Activated gamma-delta T cell treated with anti-CD3 and anti-CD28 coated beads, Interleukin-2, amount 50 U/mL, for 16 hours (primary cell): ENCODE measurements at places on chromosomes 11 and 22.

GRCh38 chr11:131581046-131581445, 210.6 kb downstream of the NTM start:
- DNase-seq = no peak

DNA sequence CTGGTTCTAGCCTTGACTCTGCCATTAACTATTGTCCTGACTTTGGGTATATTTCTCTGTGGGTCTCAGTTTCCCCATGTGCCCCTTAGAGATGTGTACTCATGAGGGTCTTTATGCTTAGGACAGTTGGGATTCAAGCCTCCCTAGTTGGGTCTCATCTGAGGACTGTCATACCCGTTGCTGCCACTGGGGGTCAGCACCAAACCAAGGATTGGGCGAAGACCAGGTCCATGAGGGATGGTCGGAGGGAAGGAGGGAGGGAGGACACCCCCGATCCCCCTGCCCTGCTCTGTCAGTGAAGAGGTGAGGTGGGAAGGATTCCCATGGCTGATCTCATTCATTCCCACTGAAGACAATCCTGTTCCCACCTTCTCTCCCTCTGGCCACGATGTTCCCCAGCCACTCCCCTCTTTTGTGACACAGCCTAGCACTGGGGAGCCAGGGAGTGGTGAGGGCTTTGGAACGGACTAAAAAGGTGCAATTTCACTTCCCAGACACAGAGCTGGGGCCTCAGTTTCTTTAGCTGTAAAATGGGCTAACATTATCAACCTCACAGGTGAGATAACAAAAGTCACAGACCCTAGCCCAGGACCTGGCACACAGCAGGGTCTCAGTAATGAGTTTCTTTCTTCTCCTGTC, 12.4 kb upstream of the KLHL35 start:
- peak; percentile 60 for DNase-seq

DNA sequence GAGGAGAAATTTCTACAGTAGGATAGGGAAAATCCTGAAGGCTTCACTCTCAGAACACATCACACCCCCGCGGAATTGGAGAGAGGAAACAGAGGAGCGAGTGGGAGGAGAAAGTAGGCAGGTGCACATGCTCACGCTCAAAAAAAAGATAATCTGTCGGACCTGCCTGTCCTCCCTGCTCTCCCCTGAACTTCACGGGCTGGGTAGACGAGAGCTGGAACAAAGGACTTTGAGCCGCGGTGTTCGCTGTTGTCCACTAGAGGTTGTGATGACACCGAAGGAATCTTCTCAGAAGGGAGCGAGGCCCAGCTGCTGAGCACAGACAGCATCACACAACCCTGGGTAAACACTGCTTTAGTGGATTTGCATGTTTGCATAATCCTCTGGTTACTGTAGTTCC, 5.0 kb downstream of the SEZ6L start:
- DNase-seq = no peak

- no peak for DNase-seq
Measured at GRCh38 chr22:19022755-19023154, 86.7 kb upstream of the PRODH start.

- no peak for DNase-seq
Measured at GRCh38 chr22:41638748-41639147, 17.7 kb downstream of the XRCC6 start.

DNA sequence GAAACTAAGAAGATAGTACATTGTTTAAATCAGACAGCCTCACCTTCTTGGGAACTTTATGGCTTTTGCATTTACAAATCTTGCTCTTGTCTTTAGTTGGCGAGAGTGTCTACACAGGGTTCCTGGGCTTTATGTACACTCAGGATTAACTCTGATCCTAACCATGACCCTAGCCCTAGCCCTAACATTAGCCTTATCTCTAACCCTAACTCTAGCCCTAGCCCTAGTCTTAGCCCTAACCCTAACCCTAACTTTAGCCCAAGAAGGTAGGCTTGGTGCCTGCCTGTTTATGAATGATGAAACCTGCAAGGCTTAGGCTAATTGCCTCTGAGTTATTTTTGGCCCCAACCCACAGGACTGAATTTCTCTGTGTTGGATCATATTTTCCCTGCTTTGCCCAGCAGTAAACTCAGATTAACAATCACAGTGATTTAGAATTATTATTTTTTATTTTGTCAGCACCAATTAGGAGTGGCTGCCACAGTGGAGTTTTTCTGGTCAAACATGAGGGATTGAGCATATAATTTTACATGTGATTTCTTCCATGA, 44.1 kb upstream of the OR9Q1 start:
- DNase-seq = no peak

DNA sequence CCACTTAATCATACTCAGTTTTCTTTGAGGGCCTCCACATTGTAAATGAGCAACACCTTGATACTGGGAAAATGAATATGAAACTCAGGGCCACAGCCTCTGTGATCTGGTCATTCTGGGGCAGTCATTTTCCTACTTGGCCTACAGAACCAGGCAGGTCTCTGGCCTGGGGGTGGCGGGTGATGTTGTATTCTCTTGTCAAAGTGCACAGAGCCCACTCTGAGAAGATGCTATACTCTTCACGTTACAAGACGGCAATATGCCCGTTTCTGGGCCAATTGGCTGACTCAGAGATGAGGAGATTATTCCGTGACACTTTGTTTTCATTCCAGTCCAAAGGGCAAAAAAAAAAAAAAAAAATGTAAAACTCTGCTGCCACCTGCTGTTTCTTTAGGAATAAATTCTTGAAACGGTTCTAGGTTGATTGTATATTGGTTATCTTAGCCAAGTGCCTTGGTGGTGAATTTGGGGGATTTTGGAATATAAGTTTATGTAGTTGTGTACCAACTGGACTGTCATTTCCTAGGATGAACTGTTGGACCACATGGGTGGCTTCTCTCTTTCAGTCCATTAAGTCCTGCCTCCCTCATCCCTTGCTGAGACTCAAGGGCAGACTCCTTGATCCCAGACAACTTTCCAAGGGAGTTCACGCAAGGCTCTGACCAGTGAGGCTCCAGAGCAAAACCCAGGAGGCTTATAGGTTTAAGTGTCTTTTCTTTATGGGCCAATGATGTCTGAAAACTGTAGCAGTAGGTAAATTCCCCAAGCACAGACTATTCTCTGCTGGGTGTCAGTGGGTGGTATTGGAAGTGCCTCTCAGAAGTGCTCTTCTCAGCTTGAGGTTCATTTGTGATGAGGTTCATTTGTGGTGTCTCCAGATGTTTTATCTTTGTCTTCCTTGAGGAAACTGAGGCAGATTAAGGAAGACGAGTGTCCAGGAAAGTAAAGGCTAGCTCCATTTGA, 18.2 kb downstream of the ADM start:
- peak; percentile 26 for DNase-seq

DNA sequence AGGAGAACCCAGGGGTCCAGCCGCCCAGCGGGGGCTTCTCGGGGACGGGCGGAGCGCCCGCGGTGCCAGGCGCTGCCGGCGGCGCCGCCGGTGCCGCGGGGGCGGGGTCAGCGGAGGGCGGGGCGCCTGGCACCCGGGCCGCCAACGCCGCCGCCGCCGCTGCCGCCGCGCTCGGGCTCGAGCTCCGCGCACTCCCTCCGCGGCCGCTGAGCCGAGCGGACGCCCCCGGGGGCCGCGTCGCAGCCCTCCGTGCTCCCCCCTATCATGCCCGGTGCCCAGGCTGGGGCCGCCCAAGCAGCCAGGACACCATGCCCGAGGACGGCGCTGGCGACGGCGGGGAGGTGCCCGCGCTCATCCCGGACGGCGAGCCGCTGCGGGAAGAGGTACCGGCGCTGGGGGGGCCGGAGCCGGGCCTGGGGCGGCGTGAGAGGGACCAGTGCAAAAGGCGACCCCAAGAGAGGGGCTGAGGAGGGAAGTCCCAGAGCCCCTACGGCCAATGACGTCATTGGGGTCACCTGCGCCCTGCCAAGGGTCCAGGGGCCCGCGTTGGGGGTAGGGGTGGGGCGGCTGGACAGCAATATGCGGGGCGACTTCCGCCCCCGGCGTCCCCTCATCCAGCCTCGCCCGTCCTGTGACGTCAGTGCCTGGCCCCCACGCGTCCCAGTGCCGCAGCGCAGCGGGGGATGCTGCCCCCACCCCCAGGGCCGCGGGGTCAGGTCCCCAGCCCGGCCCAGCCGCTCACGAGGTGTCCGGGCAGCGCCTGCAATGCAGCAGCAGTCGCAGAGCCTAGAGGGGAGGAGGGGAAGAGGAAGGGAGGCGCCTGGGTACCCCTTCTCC, at the start of gene TMEM151A:
TSS of gene TMEM151A (plus strand) at position 189 of the 837 bp plus-strand sequence. CDS start at position 309, 120 bp downstream.
- DNase-seq = no peak

- DNase-seq = no peak
Measured at GRCh38 chr22:28171712-28172111, 252.7 kb upstream of the PITPNB start.

GRCh38 chr11:69983897-69984438, 94.1 kb upstream of the ANO1 start:
- DNase-seq = no peak

DNA sequence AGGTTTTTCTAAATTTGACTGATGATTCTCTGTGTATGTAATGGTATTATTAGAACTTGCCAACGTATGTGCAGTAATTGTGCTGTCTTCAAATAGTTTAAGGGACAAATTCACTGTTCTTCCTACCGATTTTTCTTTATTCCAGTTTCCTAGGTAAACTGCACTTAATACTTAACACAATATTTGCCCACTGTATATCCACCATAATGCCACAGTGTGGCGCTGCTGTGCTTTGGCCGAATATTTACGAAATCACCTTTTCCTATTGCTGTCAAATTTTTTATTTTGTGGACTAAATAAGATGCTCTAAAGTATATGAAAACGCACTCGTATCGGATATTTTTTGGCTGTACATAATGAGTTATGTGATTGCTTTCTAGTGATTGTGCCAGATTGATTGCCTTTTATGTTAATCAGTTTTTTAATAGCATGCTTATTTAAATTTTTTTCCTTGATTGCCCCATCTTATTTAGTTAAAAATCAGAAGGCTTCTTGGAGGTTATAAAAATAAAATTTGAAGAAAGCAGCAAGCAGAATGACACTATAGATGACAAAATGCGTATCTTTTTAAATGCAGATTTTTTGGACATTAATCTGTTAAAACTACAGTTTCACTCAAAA, 10.5 kb downstream of the AASDHPPT start:
- peak; percentile 15 for DNase-seq

- no peak for DNase-seq
Measured at GRCh38 chr11:81596704-81597103, 1137.0 kb downstream of the FAM181B start.

GRCh38 chr11:28089378-28089777, 18.6 kb downstream of the KIF18A start:
- DNase-seq = no peak

- DNase-seq = no peak
Measured at GRCh38 chr11:17686231-17686980, 33.0 kb upstream of the MYOD1 start.

GRCh38 chr11:19382131-19382611, 141.4 kb upstream of the E2F8 start:
- no peak for DNase-seq

- no peak for DNase-seq
Measured at GRCh38 chr22:49382451-49382735, 445.3 kb downstream of the BRD1 start.

DNA sequence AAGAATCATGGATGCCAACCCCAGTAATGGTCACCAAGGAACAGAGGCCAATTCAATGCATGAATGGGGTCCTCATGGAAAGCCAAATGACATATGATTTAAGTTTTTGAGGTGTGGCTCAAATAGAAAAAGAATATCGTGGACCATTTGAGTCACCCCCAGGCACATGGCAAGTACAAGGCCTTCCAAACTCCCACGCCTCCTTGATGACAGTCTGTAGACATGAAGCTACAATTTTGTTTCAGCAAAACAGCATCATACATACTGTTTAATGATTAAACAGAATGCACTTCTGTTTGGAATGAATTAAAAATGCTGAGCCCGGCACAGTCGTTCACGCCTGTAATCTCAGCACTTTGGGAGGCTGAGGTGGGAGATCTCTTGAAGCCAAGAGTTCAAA, 7.4 kb downstream of the FADD start:
- DNase-seq = no peak

GRCh38 chr11:65903715-65904114, 3.5 kb upstream of the FOSL1 start:
- DNase-seq = no peak

GRCh38 chr11:78666675-78667160, 92.1 kb upstream of the NARS2 start:
- no peak for DNase-seq

DNA sequence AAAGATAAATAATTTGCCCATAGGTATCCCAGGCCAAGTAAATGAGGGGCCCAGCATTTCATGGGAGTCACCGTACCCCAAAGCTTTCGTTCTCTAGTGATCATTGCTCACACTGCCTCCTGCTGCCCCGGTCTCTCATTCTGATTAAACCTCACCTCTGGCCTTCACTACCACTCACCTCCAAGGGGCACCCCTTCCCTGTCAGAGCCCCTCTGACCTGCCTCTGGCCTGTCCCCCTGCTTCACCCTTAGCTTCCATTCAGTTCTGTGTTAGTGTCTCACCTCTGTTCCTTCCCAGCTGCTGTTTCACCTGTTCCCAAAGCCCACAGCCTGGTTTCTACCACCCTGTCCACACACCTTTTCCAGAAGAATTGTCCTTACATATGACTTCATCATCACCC, 150.3 kb upstream of the E2F8 start:
- no peak for DNase-seq
